ENCODE measurements at places on chromosomes 2 and 18.

DNA sequence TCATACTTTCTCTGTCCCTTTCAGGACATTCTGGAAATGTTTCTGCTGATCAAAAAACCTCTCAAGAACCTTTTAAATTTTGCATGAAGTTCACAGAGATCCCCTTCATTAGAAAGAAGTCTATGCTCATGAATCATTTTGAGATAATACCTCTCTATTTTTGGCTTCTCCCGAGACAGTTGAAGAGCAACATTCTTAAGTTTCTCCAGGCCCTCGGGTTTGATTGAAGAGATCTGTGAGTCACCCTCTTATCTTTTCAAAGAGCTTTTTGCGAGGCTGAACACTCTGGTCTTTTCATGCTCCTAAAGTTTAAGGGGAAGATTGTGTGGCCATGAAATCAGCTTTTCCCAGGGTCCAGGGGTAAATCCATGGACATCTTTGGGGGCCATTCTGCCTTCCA lies 354.2 kb downstream of the FBXO15 start:
- no peak for DNase-seq

- DNase-seq = no peak
These were observed 87.1 kb downstream of the PXDN start for GRCh38 chr2:1656961-1657841.

- no peak for DNase-seq
These were observed 17.4 kb downstream of the TPGS2 start for GRCh38 chr18:36811430-36811829.

DNA sequence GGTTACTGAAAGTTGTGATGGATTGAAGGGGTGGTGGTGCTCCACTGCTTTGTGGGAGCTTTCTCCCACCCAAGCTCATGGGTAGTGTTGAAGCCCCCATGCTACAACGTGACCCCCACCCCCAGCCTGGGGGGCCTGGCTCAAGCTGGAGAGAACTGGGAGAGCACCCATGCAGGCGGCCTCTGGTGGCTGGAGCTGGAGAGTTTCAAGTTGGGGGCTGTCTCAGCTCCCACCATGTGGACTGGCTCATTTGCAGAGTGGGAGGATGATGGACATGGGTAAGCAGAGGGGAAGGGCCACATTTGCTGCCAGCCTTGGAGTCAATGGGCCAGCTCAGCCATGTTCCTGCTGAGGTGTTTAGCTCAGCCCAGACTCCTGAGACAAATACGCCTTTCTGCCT lies 62.8 kb downstream of the INPP4A start:
- no peak for DNase-seq

DNA sequence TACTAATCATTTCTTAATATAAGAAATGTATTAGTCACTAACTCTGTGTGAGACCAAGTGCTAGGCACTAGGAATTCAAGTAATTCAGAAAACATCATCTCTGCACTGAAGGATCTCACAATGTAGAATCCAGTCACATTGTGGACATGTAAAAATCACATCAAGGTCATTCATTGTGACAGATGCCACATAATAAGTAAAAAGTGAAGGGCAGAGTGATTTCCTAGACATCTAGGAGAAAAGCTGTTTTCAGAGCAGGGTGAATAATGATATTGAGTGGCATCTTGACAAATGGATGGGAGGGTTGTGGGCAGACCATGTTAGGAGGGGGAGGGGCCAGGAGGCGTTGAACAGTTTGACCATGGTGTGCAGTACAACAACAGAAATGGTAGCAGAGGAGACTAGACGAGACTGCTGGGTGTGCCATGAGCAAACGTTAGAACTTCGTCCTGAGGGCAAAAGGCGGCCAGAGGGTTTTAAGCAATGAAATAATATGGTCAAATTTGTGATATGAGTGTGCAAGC lies 93.8 kb downstream of the DTNA start:
- no peak for DNase-seq

GRCh38 chr2:120252225-120253020 lies at the start of gene RALB:
Gene RALB, plus strand, starts transcription at chr2:120252852. Its CDS starts 25,813 bp downstream, at chr2:120278665.
- peak; percentile 97 for DNase-seq

- DNase-seq = no peak
These were observed 9.6 kb downstream of the CYRIA start for GRCh38 chr2:16655905-16656642.

GRCh38 chr2:224716201-224716600 lies at the start of gene CCDC195:
Gene CCDC195, minus strand, starts transcription at chr2:224716365. Its CDS starts 0 bp downstream, at chr2:224716365.
- DNase-seq = no peak
